ENCODE measurements at places on chromosomes 11 and 22.

DNA sequence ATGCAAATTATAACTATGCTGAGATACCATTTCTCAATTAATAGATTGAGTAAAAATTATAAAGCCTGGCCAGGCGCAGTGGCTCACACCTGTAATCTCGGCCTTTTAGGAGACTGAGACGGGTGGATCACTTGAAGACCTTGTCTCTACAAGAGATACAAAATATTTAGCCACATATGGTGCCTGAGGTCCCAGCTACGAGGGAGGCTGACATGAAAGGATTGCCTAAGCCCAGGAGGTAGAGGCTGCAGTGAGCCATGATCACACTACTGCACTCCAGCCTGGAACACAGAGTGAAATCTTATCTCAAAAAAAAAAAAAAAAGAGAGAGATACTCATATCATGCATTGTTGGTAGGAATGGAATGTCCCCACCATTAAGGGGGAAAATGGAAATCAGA is 142.4 kb downstream of the RCN1 start:
- no peak for DNase-seq

GRCh38 chr11:122517403-122518379 is 137.8 kb upstream of the UBASH3B start:
- no peak for DNase-seq

GRCh38 chr22:39966470-39966869 is 6.3 kb downstream of the TMA7B start:
- DNase-seq: no peak

- DNase-seq: no peak
Observed at GRCh38 chr11:8206251-8207079, 37.6 kb upstream of the RIC3 start.

GRCh38 chr11:279966-280705 is 1.9 kb downstream of the NLRP6 start:
- no peak for DNase-seq

DNA sequence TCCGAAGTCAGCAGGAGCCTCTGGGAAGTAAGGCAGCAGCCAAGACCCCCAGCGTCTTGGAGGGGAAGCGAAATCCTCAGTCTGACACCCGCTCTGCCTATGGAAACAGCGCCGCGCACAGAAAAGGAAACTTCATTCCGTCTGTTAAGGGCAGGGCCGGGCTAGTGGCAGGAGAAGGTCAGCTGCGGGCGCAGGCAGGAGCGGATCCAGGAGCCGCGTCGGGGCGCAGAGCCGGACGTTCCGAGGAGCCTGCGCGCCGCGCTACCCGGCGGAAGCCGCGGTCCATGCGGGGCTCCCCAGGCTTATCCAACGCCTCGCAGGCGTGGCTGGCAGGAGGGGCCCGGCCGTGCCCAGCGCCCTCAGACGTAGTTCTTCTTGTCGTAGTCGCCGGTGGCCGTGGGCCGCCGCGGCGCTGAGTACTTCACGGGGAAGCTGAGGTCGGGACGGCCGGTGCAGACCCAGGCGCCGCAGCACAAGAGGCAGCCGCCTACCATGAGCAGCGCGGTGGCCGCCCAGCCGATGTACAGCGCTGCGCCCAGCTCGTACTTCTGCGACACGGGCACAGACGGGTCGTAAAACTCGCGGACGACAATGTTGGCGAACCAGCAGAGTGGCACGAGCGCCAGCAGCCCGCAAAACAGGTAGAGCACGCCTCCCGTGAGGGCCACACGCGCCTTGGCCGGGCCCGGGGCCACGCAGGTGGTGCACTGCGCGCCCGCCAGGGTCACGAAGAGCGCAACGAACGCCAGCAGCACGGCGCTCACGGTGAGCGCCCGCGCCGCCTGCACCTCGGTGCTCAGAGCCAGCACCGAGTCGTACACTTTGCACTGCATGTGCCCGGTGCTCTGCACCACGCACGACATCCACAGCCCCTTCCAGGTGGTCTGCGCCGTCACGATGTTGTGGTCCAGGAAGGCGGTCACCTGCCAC is 705 bp downstream of the CLDN5 start:
- no peak for DNase-seq

DNA sequence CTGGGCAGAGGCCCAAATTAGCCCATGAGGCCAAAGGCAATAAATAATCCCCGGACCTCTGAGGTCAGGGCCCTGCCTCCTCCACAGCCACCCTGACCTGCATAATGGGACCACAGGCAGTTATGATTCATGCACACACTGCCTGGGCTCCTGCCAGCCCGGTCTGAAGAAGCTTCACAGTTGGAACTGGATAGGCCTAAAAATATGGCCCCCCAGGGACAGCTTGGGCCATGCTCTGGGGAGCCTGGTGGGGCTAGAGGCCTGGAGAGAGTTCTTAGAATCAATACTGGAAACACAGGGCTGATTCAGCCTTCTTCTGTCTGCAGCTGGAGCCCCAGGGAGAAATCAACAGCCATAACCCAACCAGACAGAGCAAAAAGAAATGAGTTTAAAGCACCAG is 112.8 kb upstream of the CADM1 start:
- no peak for DNase-seq

GRCh38 chr11:75767228-75767572 is 1.4 kb upstream of the DGAT2 start:
- no peak for DNase-seq

GRCh38 chr11:66970807-66971442 is 4.2 kb upstream of the C11orf86 start:
- DNase-seq: no peak

GRCh38 chr22:46991666-46992065 is 229.2 kb downstream of the TBC1D22A start:
- no peak for DNase-seq

GRCh38 chr11:15969281-15969680 is 387.1 kb downstream of the SOX6 start:
- DNase-seq: no peak

Measured in GM18507 (cell line).